Small intestine (tissue), 16 donors: ENCODE measurements at places on chromosomes 13 and 19. TPM values are rescaled to one million over a fixed set of nuclear protein-coding genes. Genes with fewer than 3 reads are reported as not detected.
A peak's percentile ranks its signal among the peaks of the same experiment; 100 is the strongest.

GRCh38 chr13:50810998-50811397 lies 32.5 kb downstream of the DLEU7 start:
- no peaks in the 10 kb centered on the region for H3K4me1 ChIP-seq
- H3K27ac ChIP-seq = no peak overlapping the region
- DNase-seq = no peak
- H3K27me3 ChIP-seq = no peaks in the 10 kb centered on the region
- H3K36me3 ChIP-seq = no peaks in the 10 kb centered on the region
- no peak overlapping the region for H3K4me3 ChIP-seq

- H3K27me3 ChIP-seq = no peaks in the 10 kb centered on the region
- DNase-seq = no peak
- no peak overlapping the region for H3K27ac ChIP-seq
- H3K36me3 ChIP-seq = no peaks in the 10 kb centered on the region
These were observed 379.9 kb downstream of the LIG4 start for GRCh38 chr13:107835339-107836018.

DNA sequence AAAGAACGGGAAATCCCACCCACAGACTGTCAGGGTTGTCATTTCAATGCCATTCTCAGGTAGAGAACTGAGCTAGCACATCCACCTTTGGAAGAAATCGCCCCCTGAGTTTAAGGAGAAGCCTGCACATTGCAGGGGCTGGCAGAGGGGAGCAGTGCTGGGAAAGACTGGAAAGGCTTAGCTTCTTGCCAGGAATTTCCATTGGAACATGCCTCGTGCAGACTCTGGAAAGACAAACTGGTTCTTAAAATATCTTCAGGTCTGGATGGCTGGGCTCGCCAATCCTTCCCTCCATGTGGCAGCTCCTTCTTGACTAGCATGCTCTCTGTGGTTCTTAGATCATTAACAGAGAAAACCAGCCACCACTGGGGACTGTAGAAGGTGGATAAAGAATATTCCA lies 414.1 kb downstream of the TSHZ3 start:
- DNase-seq = no peak
- no peaks in the 10 kb centered on the region for H3K36me3 ChIP-seq
- H3K4me1 ChIP-seq = no peaks in the 10 kb centered on the region
- no peak overlapping the region for H3K27ac ChIP-seq
- H3K27me3 ChIP-seq = no peaks in the 10 kb centered on the region

DNA sequence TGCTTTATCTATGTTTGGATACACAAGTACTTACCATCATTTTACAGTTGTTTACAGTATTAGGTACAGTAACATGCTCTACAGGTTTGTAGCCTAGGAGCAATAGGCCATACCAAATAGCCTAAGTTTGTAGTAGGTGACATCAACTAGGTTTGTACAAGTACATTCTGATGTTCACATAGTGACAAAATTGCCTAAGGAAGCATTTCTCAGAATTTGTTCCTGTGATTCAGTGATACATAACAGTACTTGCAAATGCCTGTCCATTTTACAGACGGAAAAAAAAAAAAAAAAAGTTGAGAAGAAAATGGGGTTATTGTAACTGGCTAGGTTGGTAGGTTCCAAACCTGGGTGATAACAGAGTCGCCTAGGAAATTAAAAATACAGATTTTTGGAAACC lies 13.6 kb downstream of the UFM1 start:
- DNase-seq = no peak
- H3K27ac ChIP-seq = no peak overlapping the region
- H3K36me3 ChIP-seq = peaks cover 2% of the 10 kb centered on the region
- H3K4me1 ChIP-seq = no peaks in the 10 kb centered on the region
- H3K4me3 ChIP-seq = no peak overlapping the region
- no peaks in the 10 kb centered on the region for H3K27me3 ChIP-seq

DNA sequence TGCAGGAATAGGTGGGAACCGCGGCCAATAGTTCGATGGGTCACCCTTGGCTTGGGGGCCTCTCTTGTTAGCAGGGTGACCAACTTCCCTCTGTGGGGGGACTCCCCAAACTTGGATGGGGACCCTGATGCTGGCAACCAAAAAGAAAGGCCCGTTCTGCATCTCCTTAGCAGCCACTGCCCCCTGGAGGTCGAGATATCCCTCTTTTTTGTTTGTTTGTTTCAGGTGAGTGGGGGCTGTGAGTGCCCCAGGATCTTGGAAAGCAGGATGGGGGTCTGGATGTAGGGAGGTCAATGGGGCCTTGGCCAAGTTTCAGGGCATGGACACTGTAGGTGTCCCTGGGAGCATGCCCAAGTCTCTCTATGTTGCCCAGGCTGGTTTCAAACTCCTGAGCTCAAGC lies 7.7 kb upstream of the CRTC1 start:
- no peaks in the 10 kb centered on the region for H3K4me1 ChIP-seq
- DNase-seq = no peak
- H3K4me3 ChIP-seq = no peak overlapping the region

- H3K36me3 ChIP-seq = no peaks in the 10 kb centered on the region
- no peak overlapping the region for H3K4me3 ChIP-seq
- H3K27me3 ChIP-seq = no peaks in the 10 kb centered on the region
- no peak overlapping the region for H3K27ac ChIP-seq
These were observed 10.7 kb downstream of the NLRP8 start for GRCh38 chr19:55958356-55958755.

GRCh38 chr13:83248751-83249150 lies 633.5 kb downstream of the SLITRK1 start:
- H3K27ac ChIP-seq = no peak overlapping the region
- H3K4me3 ChIP-seq = no peak overlapping the region
- no peaks in the 10 kb centered on the region for H3K36me3 ChIP-seq

- H3K4me3 ChIP-seq = no peak overlapping the region
- no peak for DNase-seq
- no peaks in the 10 kb centered on the region for H3K27me3 ChIP-seq
These were observed 1.7 kb downstream of the CARD8 start for GRCh38 chr19:48253999-48254398.

DNA sequence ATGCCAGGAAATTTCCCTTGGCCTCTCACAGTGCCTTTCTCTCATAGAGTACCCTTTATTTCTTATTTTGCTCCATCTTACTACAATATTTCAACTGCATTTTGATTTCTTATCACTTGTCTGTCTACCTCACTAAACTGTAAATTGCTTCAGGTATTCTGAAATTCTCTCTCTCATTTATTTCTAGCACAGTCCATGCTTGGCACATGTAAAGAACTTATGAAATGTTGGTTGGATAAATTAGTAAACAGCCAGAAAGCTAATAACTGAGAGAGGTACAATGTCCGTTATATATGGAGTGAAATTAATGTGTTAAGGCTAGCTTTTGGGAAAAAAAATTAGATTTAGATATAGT lies 138.3 kb upstream of the RFC3 start:
- no peak for DNase-seq
- peak overlapping the region; percentile 66 for H3K27ac ChIP-seq
- H3K27me3 ChIP-seq = no peaks in the 10 kb centered on the region
- peaks cover 5% of the 10 kb centered on the region for H3K4me1 ChIP-seq
- no peak overlapping the region for H3K4me3 ChIP-seq

- H3K4me1 ChIP-seq = peaks cover 42% of the 10 kb centered on the region
- no peaks in the 10 kb centered on the region for H3K27me3 ChIP-seq
- peak overlapping the region; percentile 86 for H3K27ac ChIP-seq
- peak overlapping the region; percentile 91 for H3K4me3 ChIP-seq
- H3K36me3 ChIP-seq = peaks cover 33% of the 10 kb centered on the region
- DNase-seq = peak; percentile 55
These were observed 675 bp upstream of the PGPEP1 start for GRCh38 chr19:18339723-18340122.

DNA sequence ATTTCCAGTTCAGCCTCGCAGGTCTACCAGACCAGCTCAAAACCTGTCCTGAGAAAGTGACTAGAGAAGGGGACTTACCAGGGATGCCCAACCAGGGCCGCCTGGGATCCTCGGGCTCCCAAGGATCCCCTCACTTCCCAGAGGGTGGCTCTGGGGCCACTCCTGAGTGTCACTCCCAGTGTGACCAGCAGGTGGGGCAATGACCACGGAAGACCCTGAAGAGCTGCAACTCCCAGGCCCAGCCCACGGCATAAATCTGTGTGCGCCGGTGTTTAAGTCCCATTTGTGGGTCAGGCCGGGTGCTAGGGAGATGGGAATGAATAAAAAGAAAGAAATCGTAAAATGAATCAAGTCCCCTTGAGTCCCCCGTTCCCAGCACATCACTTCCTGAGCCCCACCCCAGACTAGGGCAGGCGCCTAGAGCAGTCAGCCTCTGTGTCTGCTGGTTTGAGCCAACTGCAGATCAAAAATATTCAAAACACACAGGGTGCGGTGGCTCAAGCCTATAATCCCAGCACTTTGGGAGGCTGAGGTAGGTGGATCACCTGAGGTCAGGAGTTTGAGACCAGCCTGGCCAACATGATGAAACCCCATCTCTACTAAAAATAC lies 10.7 kb downstream of the PTGIR start:
- H3K4me3 ChIP-seq = no peak overlapping the region
- H3K4me1 ChIP-seq = no peaks in the 10 kb centered on the region
- peak; percentile 77 for DNase-seq
- H3K36me3 ChIP-seq = peaks cover 2% of the 10 kb centered on the region
- no peak overlapping the region for H3K27ac ChIP-seq

- no peak overlapping the region for H3K27ac ChIP-seq
- H3K36me3 ChIP-seq = no peaks in the 10 kb centered on the region
- H3K4me3 ChIP-seq = no peak overlapping the region
- H3K4me1 ChIP-seq = no peaks in the 10 kb centered on the region
- H3K27me3 ChIP-seq = no peaks in the 10 kb centered on the region
- DNase-seq = no peak
These were observed 33.9 kb upstream of the MIR17HG start for GRCh38 chr13:91313581-91313980.

- no peak for DNase-seq
- H3K4me3 ChIP-seq = no peak overlapping the region
- H3K4me1 ChIP-seq = no peaks in the 10 kb centered on the region
- no peaks in the 10 kb centered on the region for H3K36me3 ChIP-seq
- peak overlapping the region; percentile 21 for H3K27ac ChIP-seq
These were observed 5.2 kb downstream of the LCP1 start for GRCh38 chr13:46176756-46177155.

DNA sequence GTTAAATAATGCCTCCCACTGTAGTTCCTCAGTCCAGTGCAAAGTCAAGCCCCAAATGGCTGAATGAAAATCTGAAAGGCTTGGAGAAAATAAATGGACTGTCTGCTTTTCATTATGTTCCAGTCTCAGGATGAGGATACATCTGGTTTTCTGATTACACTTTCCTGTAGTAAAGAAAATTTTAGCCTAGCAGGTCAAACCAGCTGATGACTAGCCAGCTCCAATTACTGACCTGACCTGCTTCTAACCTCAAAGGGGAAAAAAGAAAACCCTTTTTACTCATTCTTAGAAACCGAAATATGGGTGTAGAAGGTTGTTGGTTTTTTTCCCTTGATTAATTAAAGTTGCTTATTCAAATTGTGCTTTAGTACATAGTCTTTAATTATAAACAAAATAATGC lies 418.4 kb downstream of the EFNB2 start:
- no peaks in the 10 kb centered on the region for H3K27me3 ChIP-seq
- no peaks in the 10 kb centered on the region for H3K36me3 ChIP-seq
- no peak overlapping the region for H3K4me3 ChIP-seq

- no peak overlapping the region for H3K27ac ChIP-seq
- DNase-seq = no peak
- H3K4me3 ChIP-seq = no peak overlapping the region
- no peaks in the 10 kb centered on the region for H3K36me3 ChIP-seq
These were observed 1936.5 kb downstream of the PCDH9 start for GRCh38 chr13:65293530-65294198.

DNA sequence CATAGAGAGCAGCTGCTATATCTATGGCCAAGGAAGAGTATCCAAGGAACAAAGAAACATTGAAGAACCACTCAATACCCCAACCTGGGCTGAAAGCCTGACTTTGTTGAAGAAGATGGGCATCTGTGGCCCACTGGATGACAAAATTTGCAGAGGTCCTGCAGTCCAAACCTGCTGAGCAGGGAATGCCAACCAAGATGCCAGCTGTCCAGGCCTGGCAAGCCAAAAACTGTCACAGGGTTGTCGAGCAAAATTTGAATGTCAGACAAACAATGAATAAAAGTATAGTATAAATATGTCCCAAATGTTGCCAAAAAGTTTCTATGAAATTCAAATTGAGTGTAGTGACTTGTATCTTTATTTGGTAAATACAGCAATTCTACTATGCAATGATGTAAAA lies 1040.2 kb downstream of the PCDH9 start:
- no peak overlapping the region for H3K4me3 ChIP-seq
- H3K4me1 ChIP-seq = no peaks in the 10 kb centered on the region
- no peaks in the 10 kb centered on the region for H3K27me3 ChIP-seq

DNA sequence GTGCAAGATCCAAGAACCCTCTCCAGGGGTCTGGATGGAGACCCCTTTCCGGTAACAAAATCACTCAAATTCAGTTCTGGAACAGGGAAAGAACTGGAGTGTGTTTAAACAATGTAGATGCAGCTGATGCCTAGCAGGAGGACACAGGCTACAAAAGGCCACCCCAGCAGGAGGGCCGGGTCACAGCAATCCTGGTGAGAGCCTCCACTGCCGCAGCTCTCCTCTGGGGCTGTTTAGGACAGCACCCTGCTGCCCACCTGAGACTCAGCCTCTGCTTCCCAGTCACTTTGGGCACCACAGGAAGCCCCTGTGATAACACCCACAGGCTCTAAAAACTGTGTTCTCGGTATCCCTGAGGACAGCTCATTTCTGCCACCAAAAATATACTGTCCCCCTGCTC lies 318.7 kb upstream of the NBEA start:
- no peak overlapping the region for H3K4me3 ChIP-seq
- no peaks in the 10 kb centered on the region for H3K36me3 ChIP-seq
- H3K4me1 ChIP-seq = no peaks in the 10 kb centered on the region
- DNase-seq = no peak

- H3K27ac ChIP-seq = no peak overlapping the region
- H3K4me1 ChIP-seq = no peaks in the 10 kb centered on the region
- DNase-seq = no peak
- no peak overlapping the region for H3K4me3 ChIP-seq
- peaks cover 6% of the 10 kb centered on the region for H3K36me3 ChIP-seq
These were observed 33.0 kb upstream of the EHD2 start for GRCh38 chr19:47679922-47680857.

GRCh38 chr19:5637971-5638370 lies 15.1 kb downstream of the SAFB start:
- DNase-seq = no peak
- H3K4me3 ChIP-seq = no peak overlapping the region
- H3K27ac ChIP-seq = no peak overlapping the region
- peaks cover 8% of the 10 kb centered on the region for H3K36me3 ChIP-seq
- no peaks in the 10 kb centered on the region for H3K4me1 ChIP-seq
- H3K27me3 ChIP-seq = no peaks in the 10 kb centered on the region

Gene CCL25
- polyA plus RNA-seq = 585 TPM

Gene ZNF844
- 1.6 TPM for polyA plus RNA-seq

Gene ZNF112
- polyA plus RNA-seq = 2.2 TPM

Gene CUL4A
- 32.4 TPM for polyA plus RNA-seq

Gene SNRPD2
- polyA plus RNA-seq = 264 TPM

Gene PGLYRP2
- 0.54 TPM for polyA plus RNA-seq

Gene SLITRK6
- polyA plus RNA-seq = 0.64 TPM

Gene TEX29
- polyA plus RNA-seq = 0.48 TPM

Gene IFI30
- 51.9 TPM for polyA plus RNA-seq

Gene PCDH20
- polyA plus RNA-seq = not detected

Gene CD70
- polyA plus RNA-seq = 0.89 TPM
